Nucleus accumbens (tissue), 56 donors: ENCODE measurements at places on chromosomes 4 and X.

- DNase-seq: no peak
These were observed 25.2 kb downstream of the NYX start for GRCh38 chrX:41472231-41472815.

GRCh38 chr4:173367946-173368345, 2.8 kb upstream of the SAP30 start:
- DNase-seq: no peak

DNA sequence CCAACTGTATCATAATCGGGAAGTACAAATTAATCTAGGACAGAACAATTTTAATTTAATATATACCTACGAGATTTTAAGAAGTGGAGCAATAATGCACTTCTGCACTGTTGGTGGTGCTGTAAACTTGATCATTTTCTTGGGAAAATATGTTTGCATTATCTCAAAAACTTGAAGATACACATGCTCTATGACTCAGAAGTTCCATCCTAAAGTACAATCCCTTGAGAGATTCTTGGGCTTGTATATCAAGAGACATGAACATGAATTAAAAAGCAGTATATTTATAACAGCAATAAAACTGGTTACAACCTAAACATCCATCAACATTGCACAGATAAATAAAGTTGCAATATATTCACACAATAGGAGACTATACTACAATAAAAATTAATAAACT, 168.8 kb downstream of the CLCN4 start:
- no peak for DNase-seq

- no peak for DNase-seq
These were observed 197.6 kb downstream of the SCFD2 start for GRCh38 chr4:53168228-53168627.

DNA sequence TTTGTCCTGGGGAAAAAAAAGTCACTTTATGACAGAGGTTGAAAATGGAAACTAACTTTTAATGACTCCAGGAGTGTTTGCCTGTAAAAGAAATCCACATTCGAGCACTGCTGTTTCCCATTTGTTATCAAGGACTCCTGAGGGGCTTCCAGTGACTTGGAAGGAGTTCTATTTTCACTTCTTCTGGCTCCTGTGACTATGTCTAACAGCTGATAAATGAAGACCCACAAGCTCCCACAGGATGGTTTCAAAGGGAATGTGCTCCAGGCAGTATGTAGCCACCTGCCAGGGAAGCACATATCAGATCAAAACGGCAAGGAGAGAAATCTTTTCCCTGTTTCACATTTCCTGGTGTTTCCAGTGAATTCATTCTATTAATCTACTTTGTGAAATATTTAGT, 159.8 kb upstream of the FAM241A start:
- no peak for DNase-seq
